Prostate gland (tissue), 2 donors: ENCODE measurements at places on chromosomes 5 and 9.

DNA sequence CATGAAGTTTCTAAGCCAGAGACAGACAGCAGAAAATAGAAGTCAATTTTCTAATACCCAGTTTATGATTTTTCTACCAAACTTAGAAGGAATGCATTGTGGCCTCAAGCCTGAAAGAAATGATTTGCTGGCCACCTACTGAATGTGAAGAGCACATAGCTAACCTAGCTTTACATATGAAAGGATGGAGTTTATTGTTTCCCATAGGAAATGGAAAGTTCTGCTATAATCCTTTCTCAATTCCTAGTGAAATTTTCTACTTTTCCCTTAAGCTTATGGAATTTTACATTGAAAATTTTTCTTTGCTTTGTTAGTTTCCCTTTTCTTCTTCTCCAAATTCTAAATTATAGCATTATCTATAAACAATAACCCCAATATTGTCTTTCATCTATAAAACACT lies 110.1 kb downstream of the TMEM167A start:
- no peak overlapping the region for H3K27ac ChIP-seq
- H3K4me1 ChIP-seq = no peaks in the 10 kb centered on the region
- no peak for DNase-seq

DNA sequence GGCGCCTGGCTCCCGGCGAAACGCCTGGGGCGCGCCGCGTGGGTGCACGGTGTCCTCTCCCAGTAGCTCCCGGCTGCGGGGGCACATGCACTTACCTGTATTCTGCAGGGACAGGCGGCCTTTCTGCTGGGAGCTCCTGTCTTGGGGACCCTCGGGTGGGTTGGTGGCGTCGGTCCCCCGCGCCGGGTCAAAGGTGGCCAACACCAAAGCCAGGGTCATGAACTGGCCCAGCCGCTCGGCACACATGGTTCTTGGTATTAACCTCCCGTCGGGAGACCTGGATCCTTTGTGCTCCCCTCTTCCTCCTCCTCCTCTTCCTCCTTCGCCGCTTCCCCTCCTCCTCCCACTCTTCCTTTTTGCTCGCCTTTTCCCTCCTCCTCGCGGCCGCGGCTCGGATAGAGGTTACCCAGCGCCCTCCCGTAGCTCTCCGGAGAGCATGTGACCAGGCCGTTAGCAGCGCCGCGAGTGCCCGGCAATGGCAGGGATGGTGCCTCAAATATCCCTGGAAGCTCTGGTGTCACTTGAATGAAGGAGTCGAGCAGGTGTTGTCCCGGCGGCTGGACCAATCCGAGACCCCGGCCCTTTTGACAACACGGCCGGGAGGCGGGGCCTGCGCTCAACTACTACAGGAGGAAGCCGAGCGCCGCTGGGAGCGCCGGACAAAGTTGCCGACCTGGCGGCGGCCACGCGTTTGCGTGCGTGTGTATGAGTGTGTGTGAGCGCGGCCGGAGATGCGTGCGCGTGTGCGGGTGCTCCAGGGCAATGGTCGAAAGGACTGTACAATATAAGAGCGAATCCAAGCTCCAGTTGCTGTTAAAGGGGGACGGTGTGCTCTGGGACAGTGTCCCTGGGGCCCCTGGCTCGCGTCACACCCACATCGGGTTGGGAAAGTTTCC lies at the start of gene STC2:
Gene STC2, minus strand, starts transcription at position 467 of the 896 bp plus-strand sequence. Its CDS starts 221 bp downstream, at position 246.
- peaks cover 15% of the 10 kb centered on the region for H3K4me1 ChIP-seq
- DNase-seq = peak; percentile 62
- H3K27me3 ChIP-seq = peaks cover 15% of the 10 kb centered on the region
- H3K36me3 ChIP-seq = no peaks in the 10 kb centered on the region
- peak within 1 kb of the TSS; percentile 32 for H3K27ac ChIP-seq

- H3K4me1 ChIP-seq = no peaks in the 10 kb centered on the region
- H3K4me3 ChIP-seq = no peak overlapping the region
- no peaks in the 10 kb centered on the region for H3K36me3 ChIP-seq
- DNase-seq = no peak
- H3K27ac ChIP-seq = no peak overlapping the region
Measured at GRCh38 chr5:165333623-165334022, 1828.2 kb downstream of the MAT2B start.

- DNase-seq = no peak
- H3K27ac ChIP-seq = no peak overlapping the region
Measured at GRCh38 chr9:84304166-84304565, 36.4 kb downstream of the SLC28A3 start.

GRCh38 chr5:129465776-129466344 lies 5.8 kb downstream of the ADAMTS19 start:
- no peaks in the 10 kb centered on the region for H3K4me1 ChIP-seq
- no peaks in the 10 kb centered on the region for H3K36me3 ChIP-seq
- H3K27ac ChIP-seq = no peak overlapping the region
- no peak overlapping the region for H3K4me3 ChIP-seq

DNA sequence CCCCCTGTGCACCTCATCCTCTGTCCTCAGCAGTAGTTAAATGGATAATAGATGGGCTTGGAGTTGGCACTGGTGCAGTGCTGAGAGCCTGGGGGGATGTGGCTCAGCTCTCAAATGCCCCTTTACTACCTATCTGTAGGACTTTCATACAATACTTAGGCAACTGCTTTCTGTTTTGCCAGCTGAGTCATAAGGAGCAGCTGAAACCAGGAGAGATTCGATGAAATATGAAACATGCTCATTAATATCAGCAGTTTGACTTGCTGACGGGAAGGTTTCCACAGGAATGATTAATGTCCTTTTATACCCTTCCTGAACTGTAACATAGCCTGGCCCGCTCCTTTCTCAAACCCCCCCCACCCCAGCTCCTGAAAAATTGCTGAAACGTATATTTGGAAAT lies 142.6 kb downstream of the SAXO1 start:
- no peak for DNase-seq
- no peak overlapping the region for H3K4me3 ChIP-seq
- H3K4me1 ChIP-seq = no peaks in the 10 kb centered on the region
- H3K36me3 ChIP-seq = no peaks in the 10 kb centered on the region

DNA sequence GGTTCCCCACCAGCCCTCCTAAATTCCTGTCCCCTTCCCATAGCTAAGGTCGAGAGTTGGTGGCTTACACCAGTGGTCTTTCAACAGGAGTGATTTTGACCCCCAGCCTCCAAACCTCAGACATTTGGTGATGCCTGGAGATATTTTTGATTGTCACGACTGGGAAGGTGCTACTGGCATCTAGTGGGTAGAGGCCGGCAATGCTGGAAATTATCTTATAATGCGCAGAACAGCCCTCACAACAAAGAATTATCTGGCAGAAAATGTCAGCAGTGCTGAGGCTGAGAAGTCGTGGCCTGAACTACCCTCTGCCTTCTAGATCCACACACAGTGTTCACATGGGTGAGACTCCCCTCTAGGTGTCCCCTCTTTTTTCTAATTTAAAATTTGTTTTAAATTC lies 69.6 kb downstream of the IL31RA start:
- H3K27me3 ChIP-seq = no peaks in the 10 kb centered on the region
- H3K27ac ChIP-seq = peak overlapping the region; percentile 80
- H3K4me1 ChIP-seq = no peaks in the 10 kb centered on the region
- H3K4me3 ChIP-seq = peak overlapping the region; percentile 6
- no peak for DNase-seq
